Stimulated activated CD4-positive, alpha-beta T cell treated with anti-CD3 and anti-CD28 coated beads, TNF-alpha, amount 100 ng/mL, for 48 hours (primary cell): ENCODE measurements at places on chromosomes 16 and 17.

- no peak for DNase-seq
These were observed 55.9 kb downstream of the MYOCD start for GRCh38 chr17:12721581-12721980.

- DNase-seq = no peak
These were observed 53.1 kb downstream of the VPS53 start for GRCh38 chr17:661509-661908.

GRCh38 chr17:82517230-82517865 is 2.2 kb upstream of the FOXK2 start:
- DNase-seq = no peak

GRCh38 chr16:12620150-12620549 is 183.5 kb downstream of the CPPED1 start:
- DNase-seq = no peak

DNA sequence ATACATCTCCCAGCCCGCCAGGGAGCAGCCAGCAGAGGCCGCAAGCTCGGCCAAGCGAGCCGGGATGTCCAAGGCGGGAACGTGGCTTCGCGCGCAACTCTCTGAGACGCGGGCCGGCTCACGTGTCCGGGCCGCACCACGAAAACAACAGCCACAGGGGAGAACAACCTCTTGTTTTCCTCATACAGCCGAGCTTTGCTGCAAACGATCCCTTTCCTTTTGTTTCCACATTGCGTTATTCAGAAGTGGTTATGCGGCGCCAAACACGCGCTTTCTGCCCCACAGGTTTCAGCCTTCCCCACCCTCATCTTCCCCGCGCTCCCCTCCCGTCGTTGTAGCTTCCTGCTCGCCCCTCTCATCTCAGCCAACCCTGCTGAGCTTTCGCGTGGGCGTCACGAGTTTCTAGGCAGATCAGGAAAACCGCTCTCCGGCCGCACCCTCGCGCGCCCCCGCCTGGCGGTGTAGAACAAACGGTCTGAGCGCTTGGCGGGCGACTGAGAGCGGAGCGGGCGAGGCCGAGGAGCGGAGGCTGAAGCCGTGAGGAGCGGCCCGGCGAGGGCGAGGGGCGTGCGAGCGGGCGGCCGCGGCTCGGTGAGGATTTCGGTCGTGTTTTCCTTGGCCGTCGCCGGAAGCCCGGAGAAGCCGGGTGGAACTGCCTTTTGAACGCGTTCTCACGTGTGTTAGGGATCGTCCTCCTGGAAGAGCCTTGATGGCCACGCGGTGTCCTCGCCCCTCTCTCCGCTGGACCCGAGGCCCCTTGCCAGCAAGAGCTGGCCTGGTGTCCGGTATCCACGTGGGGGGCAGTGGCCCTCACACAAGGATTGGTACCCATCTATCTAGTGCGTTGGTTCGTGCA is 6.6 kb upstream of the SMARCD2 start:
- peak; percentile 97 for DNase-seq

DNA sequence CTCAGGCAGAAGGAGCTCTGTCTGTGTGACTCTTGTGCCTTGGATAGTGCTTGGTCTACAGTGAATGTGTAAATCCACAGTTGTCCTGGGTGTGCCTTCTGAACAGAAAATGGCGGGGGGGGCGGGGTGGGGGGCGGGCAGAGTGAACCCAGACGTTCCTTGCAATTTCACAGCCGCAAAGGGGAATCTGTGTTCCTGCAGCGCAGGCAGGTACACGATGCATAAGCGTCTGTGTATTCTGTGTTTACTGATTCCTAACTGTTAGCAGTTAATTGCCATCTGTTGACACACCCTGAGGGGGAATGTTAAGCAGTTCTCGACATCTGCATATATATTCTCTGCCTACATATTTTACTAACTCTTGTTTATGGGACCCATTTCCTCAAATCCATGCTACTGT is 123.5 kb upstream of the ZFHX3 start:
- DNase-seq = no peak

DNA sequence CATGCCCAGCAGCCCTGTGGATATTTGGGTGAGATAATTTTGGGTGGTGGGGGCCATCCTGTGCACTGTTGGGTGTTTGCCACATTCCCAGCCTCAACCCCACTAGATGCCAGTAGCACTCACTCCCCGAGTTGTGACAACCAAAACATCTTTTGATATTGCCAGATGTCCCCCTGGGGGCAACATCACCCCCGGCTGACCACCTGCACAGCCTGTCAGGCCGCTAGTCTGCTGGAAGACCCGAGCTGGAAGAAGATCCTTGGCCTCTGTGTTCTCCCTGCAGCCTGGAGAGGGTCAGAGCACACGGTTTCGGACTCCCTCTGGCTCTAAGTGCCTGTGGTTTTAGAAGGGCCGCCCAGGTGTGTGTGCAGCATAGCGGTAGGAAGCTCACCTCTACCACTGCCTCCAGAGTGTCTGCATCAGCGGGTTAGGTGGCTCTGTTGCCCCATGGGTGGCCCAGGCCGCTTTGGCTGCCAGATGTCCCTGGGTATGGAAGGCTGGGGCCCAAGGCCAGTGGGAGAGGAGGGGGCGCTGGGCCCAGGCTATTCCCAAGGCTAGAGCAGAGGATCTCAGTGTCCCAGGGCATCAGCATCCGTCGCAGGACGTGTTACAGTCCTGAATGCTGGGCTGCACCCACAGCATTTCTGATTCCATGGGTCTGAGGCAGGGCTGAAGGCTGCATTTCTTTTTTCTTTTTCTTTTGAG is 195.8 kb upstream of the GSE1 start:
- no peak for DNase-seq

DNA sequence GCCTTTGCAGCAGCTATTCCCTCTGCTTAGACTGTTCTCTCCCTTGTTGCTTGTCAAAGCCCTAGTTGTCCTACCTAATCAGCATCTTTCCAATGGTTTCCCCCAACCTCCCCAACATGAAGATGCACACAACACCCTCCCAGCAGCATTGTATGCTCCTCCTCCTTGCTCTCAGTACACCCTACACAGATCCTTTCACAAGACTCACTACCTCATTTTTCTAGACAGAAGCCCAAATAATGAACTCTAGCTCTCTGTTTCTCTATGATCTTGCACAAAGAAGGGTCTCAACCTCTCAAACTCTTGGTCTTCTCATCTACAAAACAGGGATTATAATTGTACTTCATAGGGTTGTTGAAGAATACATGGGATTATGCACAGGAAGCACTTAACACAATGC is 19.4 kb downstream of the PSME3IP1 start:
- no peak for DNase-seq

- DNase-seq = no peak
These were observed 2.3 kb upstream of the NPTX1 start for GRCh38 chr17:80478487-80479245.

DNA sequence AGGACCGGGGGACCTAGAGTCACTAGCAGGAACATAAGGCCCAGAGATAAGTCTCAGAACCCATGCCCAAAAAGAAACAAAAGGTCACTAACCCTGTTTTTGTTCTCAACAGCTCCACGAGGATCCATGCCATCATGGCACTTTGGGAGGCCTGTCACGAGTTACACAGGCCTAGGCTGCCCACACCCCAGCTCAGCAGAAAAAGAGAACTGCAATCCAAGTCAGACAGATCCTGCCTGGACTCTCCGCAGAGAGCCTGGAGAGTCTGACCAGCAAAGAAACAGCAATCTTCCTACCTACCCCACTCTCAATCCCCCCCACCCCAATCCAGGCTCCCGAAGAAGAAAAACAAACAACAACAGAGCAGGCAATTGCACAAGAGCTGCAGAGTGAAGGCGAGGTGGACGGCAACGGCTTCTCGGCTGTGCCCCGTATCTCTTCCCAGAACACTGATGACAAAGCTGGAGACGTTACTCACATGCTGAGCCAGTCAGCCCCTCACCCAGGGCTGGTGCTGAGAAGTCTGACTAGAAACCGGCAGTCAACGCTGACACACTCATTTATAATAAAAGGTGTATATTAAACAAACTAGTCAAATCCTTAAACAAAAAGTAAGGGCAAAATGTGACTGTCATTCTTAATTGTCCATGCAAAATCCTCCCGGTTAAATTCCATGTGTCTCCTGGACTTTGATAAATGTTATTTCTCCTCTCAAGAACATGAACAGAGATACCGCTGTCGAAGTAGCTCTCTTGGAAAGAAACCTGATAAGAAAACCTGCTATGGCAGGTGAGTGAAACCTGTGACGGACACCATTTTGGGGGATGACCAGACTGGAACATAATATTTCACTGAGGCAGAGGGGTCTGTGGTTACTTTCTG is 89.3 kb downstream of the SMG6 start:
- no peak for DNase-seq

DNA sequence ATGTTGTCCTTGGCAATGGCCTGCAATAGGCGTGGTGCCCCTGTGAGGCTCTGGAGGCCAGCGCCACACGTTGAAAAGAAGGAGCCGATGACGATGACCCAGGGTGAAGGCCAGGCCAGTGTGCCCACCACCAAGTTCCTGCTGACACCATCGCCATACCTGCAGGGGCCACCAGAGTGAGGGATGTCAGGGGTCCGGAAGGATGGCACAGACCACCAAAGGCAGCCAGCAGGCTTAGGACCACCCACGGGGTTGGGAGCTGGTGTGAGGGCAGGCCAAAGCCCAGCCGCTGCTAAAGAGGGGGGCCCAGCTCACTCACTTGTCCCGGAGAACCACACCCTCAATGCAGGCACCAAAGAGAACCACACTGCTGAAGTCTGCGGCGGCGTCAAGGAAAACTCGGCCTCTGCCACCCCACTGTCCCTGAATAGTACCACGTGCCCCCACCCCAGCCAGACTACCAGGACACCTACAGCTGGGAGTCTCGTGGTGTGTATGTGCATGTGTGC is 6.5 kb upstream of the LCAT start:
- DNase-seq = no peak

DNA sequence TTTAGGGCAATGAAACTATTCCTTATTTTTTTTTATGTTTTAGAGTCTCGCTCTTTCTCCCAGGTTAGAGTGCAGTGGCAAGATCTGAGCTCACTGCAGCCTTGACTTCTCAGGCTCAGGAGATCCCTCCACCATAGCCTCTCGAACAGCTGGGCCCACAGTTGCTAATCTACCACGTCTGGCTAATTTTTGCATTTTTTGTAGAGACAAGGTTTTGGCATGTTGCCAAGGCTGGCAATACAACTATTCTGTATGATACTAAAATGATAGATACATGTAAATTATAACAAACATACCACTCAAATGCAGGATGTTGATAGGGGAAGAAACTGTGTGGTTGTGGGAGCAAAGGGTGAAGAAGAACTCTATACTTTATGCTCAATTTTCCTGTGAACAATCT is 401.3 kb downstream of the ZFHX3 start:
- no peak for DNase-seq

DNA sequence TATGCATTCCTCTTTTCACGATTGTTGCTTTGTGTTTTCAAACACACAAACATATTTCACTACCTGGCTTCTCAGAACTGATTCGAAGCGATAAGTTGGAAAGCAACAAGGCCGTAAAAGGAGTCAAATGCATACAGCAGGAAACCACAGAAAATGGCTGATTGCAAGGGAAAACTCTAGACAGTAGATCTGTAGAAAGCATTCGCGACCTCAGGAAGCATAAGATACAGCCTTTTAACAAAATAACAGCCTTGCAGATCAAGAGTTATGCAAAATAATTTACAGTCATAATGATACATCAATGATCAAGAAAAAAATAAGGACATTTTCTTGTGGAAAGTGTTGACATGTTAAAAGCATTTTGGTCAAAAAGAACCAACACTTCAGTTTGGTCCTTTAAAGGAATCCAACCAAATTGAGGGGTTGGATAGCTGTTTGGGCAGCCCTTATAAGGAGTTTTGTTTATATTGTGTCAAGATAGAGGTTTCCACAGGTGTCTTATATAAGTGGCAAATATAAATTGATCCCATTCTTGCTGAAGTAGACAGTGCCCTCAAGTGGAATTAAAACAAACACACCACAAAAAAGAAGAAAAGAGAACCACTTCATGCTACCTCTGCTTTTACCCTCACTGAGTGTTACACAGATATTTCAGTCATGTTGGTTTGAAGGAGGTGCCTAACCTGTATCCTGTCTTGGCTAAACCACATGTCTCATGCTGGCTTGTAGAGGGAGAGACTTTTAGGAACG is 5.5 kb downstream of the CYLD start:
- DNase-seq = no peak

DNA sequence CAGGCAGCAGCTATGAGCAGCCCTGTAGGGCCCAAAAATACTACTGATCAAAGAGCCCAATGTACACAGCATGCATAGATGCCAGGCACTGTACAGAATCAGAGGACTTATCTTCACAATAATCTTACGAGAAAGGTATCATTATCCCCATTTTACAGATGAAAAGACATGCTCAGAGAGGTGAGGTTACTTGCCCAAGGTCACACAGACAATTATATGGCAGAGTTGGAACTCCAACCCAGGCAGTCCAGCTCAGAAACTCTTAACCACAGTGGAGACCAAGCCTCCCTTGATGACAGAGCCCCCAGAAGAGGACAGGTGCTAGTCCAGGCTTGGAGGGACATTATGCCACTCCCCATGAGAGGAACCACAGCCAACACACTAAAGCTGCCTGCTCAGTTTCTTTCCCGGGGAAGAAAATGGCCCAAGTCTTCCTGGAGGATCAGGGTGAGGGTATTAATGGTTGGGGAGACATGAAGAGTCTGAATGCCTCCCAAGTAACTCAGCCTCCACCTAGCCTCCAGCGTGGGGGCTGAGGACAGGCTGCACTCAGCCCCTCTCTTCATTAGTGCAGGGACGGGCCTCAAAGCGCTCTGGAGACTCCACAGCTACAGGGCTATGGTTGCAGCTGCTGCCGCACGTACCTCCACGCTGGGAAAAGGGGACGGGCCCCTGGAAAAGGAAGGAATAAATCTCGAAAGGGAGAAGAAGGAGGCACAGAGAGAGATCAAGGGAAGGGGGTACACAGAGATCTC is 826 bp downstream of the UNC119 start:
- no peak for DNase-seq

DNA sequence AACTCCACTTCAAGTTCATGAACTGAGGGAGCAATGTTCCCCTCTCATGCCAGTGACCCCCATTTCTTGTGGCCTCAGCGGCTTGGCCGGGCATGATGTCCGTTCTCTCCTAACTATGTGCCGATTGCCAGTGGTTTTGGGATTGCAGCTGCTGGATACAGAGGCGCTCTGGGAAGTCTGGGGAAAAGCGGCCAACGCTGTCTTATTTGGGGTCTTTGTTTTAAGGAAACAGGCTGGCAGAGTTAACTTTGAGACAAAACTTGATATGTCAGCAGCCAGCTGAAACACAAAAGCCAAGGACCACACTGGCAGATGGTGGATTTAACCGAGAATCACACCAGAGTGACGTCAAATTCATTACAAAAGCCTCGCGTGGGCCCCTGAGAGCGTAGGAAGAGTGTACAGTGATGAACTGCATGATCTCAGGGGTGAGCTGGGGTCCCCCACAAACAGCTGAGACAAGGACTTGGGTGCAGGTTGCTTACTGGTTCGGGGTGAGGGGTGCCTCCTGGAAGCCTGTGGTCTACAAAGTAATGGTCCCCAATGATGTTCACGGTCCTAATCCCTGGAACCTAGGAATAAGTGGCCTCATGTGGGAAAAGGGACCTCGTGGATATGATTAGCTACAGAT is 180.4 kb downstream of the IRF8 start:
- no peak for DNase-seq
